ENCODE measurements at places on chromosomes 2 and 18. TPM values are rescaled to one million over a fixed set of nuclear protein-coding genes. Genes with fewer than 3 reads are reported as not detected.

CXCR4 gene
- 30.5 TPM for total RNA-seq

RAX gene
- total RNA-seq, result not detected

HK2 gene
- 23.9 TPM for total RNA-seq

CAPN14 gene
- 0.07 TPM for total RNA-seq

FAP gene
- 0.21 TPM for total RNA-seq
